ENCODE measurements at places on chromosomes 6 and 20. TPM values are rescaled to one million over a fixed set of nuclear protein-coding genes. Genes with fewer than 3 reads are reported as not detected.

Gene GABRR2
- total RNA-seq = not detected

- peaks cover 3% of the 10 kb centered on the region for H3K4me1 ChIP-seq
- DNase-seq = no peak
- H3K27me3 ChIP-seq = peaks cover 30% of the 10 kb centered on the region
- no peak overlapping the region for H3K27ac ChIP-seq
- no peaks in the 10 kb centered on the region for H3K36me3 ChIP-seq
- H3K4me3 ChIP-seq = no peak overlapping the region
Measured at GRCh38 chr20:2559651-2560050, 23.3 kb downstream of the TMC2 start.

DNA sequence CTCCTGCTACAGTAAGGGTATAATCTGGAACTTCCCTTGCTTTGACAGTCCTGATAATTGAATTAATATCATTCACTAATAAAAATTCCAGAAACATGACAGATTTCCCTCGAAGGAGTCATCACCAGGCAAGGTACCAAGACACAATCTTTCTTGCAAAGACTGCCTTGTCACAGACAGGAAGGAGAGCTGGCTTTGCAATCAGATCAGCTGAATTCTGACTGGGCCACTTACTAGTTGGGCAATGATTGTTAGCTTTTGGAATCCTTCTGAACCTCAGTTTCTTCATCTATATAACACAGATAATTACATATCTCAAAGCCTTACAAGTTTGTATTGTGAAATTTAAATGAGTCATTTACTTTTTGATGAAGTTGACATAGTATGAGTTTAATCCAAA is 344.2 kb downstream of the RFPL4B start:
- no peaks in the 10 kb centered on the region for H3K36me3 ChIP-seq
- no peak overlapping the region for H3K27ac ChIP-seq
- H3K4me3 ChIP-seq = no peak overlapping the region
- no peaks in the 10 kb centered on the region for H3K27me3 ChIP-seq

GRCh38 chr20:48795732-48796131 is 32.1 kb downstream of the PREX1 start:
- no peak overlapping the region for H3K4me3 ChIP-seq
- no peak overlapping the region for H3K27ac ChIP-seq
- H3K27me3 ChIP-seq = no peaks in the 10 kb centered on the region
- no peak for DNase-seq
- H3K4me1 ChIP-seq = peaks cover 13% of the 10 kb centered on the region

- no peak overlapping the region for H3K4me3 ChIP-seq
- peaks cover 8% of the 10 kb centered on the region for H3K36me3 ChIP-seq
- no peaks in the 10 kb centered on the region for H3K4me1 ChIP-seq
Measured at GRCh38 chr6:151359486-151359885, 31.9 kb downstream of the ZBTB2 start.

DNA sequence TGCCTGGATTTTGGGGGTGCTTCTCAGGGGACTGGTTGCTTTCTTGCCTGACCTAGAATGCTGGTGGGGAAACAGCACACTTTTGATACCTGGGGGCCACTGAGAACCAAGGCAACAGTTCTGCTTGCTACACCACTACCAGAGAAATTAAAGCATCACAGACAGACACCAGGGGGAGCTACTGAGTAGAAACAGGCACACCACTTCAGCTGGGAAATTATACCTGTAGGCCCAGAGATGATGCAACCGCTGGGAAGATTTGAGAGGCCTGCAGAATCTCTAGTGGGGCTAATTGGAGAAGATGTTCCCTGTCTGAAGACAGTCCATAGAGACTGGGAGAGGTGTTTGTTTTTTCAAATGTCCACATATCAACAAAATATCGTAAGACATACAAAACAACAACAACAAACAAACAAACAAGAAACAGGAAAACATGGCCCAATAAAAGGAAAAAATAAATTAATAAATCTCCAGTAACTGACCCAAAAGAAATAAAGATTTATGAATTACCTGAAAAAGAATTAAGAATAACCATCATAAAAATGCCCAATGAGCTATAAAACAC is 129.4 kb upstream of the RIN2 start:
- no peak overlapping the region for H3K27ac ChIP-seq
- no peak overlapping the region for H3K4me3 ChIP-seq
- H3K36me3 ChIP-seq = no peaks in the 10 kb centered on the region
- no peaks in the 10 kb centered on the region for H3K4me1 ChIP-seq
- peak; percentile 36 for DNase-seq

DNA sequence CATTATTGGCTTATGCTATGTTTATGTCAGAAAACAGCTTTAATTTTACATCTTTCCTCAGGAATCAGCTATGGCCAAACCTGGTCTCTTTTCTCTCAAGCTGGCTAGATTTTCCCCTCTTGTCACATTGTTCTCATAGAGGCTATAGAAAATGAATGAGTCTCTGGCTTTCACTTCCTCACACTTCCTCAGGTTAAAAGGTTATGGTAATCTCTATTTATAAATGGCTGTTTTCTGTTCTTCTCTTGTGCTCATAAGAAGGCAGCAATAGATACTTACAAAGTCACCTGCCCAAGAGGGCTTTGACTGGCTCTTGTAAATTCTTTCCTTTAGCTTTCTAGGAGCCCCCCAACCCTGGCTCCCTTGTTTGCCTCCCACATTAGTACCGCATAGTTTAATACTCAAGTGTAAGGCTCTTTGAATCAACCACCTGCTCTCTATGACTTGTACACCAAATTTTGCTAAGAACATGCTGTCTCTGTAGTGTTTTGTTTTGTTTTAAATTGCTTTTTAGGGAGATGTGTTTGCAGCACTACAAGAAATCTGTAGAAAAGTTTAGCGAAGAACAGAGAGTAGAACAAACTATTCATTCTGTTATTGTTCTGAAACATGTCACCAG is 897.4 kb upstream of the CITED2 start:
- no peaks in the 10 kb centered on the region for H3K27me3 ChIP-seq
- no peaks in the 10 kb centered on the region for H3K36me3 ChIP-seq
- no peak for DNase-seq
- no peak overlapping the region for H3K4me3 ChIP-seq

GRCh38 chr20:61430228-61430624 is 178.2 kb downstream of the CDH4 start:
- H3K27me3 ChIP-seq = no peaks in the 10 kb centered on the region
- peaks cover 15% of the 10 kb centered on the region for H3K4me1 ChIP-seq
- no peak overlapping the region for H3K27ac ChIP-seq
- H3K36me3 ChIP-seq = no peaks in the 10 kb centered on the region
- H3K4me3 ChIP-seq = no peak overlapping the region
- DNase-seq = no peak

DNA sequence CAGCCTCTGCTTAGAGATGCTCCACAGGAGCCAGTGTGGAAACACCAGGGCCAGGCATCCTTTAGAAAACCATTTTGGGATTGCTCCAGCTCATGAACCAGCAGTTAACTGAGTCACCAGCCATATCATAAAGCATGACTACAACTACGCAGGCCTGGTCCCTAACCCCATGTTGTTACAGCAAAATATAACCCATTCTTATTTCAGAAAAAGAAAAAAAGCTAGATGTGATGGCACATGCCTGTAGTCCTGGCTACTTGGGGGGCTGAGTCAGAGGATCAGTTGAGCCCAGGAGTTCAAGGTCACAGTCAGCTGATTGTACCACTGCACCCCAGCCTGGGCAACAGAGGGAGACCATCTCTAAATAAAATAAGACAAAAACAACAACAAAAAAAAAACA is 36.8 kb downstream of the C6orf15 start:
- H3K4me1 ChIP-seq = peaks cover under 1% of the 10 kb centered on the region
- no peak overlapping the region for H3K27ac ChIP-seq
- no peaks in the 10 kb centered on the region for H3K36me3 ChIP-seq
- H3K4me3 ChIP-seq = no peak overlapping the region
- no peak for DNase-seq

Gene MROH8
- 0.50 TPM for total RNA-seq

DNA sequence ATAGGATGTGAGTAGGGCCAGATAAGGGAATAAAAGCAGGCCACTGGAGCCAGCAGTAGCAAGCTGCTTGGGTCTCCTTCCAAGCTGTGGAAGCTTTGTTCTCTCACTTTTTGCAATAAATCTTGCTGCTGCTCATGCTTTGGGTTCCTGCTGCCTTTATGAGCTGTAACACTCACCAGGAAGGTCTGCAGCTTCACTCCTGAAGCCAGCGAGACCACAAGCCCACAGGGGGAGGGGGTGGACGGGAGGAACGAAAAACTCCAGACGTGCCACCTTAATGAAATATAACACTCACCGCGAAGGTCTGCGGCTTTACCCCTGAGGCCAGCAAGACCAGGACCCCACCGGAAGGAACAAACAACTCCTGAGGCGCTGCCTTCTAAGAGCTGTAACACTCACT is 1324.4 kb upstream of the EYS start:
- H3K27me3 ChIP-seq = no peaks in the 10 kb centered on the region
- H3K36me3 ChIP-seq = no peaks in the 10 kb centered on the region
- DNase-seq = no peak
- no peak overlapping the region for H3K27ac ChIP-seq
- no peak overlapping the region for H3K4me3 ChIP-seq

GRCh38 chr6:130760006-130760405 is 67.2 kb upstream of the SMLR1 start:
- no peak overlapping the region for H3K4me3 ChIP-seq
- no peak overlapping the region for H3K27ac ChIP-seq
- no peaks in the 10 kb centered on the region for H3K27me3 ChIP-seq
- H3K36me3 ChIP-seq = no peaks in the 10 kb centered on the region

Gene TMEM170B
- 4.3 TPM for total RNA-seq

DNA sequence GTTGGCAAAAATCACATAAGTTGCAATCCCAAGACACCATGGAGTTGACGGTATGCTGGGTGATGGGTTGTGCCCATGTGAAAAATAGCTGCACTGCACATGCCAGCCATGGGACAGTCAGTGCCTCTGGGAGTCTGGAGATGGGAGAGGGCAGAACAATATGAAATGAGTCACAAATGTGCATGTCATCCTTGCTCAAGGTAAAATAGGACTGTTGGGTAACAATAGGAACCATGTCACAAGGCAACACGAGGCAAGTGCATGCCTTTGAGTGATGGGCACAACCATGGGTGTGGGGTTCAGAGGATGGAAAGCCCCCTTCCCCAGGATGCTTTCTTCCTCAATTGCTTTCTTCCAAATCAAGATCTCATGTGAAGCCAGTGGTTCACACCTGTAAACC is 70.5 kb upstream of the PIM1 start:
- no peak overlapping the region for H3K4me3 ChIP-seq
- no peaks in the 10 kb centered on the region for H3K36me3 ChIP-seq
- no peak for DNase-seq
- peaks cover 22% of the 10 kb centered on the region for H3K4me1 ChIP-seq

DNA sequence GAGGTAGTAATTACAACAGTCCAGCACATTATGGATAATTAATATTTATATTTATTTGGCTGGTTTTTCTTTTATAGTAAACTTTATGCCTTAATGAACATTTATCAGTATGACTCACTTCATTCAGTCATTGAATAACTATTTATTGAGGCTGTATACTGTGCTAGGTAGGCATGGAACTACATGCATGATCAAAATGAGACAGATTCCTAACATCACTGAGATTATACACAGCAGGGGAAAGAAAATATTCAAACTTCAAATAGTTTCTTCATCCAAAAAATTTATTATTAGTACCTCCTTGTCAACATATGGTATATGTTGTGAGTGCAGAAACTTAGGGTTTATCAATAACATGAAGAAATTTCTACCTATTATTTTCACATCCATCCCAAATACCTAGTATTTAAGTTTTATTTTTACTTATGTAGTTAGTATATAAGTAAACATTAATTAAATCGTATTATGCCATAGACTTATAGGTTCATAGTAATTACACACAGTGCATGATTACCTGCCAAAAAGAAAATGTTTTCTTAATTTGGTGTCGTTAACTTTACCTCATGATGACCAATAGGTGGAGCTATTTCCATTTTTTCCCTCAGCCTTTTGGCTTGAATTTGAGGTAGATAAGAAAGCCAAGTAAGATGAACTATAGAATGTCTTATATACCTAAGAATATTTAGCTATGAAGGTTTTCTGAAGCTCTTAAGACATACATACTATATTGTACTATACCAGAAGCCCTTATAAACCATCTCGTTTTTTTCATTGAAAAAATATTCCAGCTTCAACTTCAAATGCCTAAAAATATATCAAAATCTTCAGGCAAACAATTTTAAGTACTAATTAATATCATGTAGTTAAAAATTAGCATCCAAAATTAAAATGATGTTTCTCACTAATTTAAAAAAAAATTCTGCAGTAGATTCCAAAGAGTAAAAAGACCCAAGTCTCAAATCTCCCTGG is 12.5 kb upstream of the TMEM30A start:
- H3K27ac ChIP-seq = no peak overlapping the region
- no peaks in the 10 kb centered on the region for H3K36me3 ChIP-seq
- no peak for DNase-seq
- H3K4me1 ChIP-seq = 0 out of 2 replicates have a peak, but pooled peaks cover 2% of the 10 kb centered on the region
- no peaks in the 10 kb centered on the region for H3K27me3 ChIP-seq

Gene PLN
- not detected for total RNA-seq

- H3K4me3 ChIP-seq = no peak overlapping the region
- no peak for DNase-seq
- peaks cover 2% of the 10 kb centered on the region for H3K27me3 ChIP-seq
Measured at GRCh38 chr6:6655805-6656251, 67.3 kb downstream of the LY86 start.

Gene BMP7
- total RNA-seq = 9.2 TPM

Gene SLC32A1
- 0.33 TPM for total RNA-seq

DNA sequence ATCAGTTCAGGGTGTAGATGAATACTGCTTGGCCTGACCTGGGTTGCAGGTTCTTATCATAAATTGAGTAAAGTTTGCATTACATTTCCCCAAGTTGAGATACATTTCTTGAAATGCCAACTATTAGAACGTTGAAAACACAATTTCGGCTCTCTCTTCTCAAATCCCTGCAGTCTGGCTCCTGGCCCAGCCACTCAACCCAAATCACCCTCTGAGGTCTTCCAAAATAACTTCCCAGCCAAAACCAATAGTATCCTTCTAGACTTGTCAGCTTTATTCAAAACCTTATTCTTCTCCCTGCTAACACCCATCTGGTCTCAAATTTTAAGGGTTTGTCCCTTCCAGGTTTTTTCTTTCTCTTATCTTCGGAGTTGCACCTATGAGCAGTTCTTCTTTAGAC is 263.6 kb downstream of the EYA4 start:
- H3K4me3 ChIP-seq = no peak overlapping the region
- no peak overlapping the region for H3K27ac ChIP-seq
- H3K36me3 ChIP-seq = no peaks in the 10 kb centered on the region
- H3K4me1 ChIP-seq = no peaks in the 10 kb centered on the region
- no peak for DNase-seq

Gene PPP1R3D
- total RNA-seq = 3.5 TPM

- no peaks in the 10 kb centered on the region for H3K36me3 ChIP-seq
- no peak overlapping the region for H3K27ac ChIP-seq
- no peak for DNase-seq
- H3K4me1 ChIP-seq = no peaks in the 10 kb centered on the region
- no peaks in the 10 kb centered on the region for H3K27me3 ChIP-seq
Measured at GRCh38 chr6:11491596-11492463, 45.7 kb upstream of the TMEM170B start.
